ENCODE measurements at places on chromosomes 4 and X. TPM values are rescaled to one million over a fixed set of nuclear protein-coding genes. Genes with fewer than 3 reads are reported as not detected.

Gene GPR143
- total RNA-seq = not detected

Gene HSPA4L
- 2.3 TPM for total RNA-seq

Gene GLUD2
- 1.6 TPM for total RNA-seq

Gene TMEM185A
- 10.3 TPM for total RNA-seq

Gene SLC25A43
- 12.5 TPM for total RNA-seq

Gene SLC25A31
- not detected for total RNA-seq

Gene PITX2
- 3.6 TPM for total RNA-seq

Gene ADH1A
- total RNA-seq = not detected

GRCh38 chrX:18173494-18174180, 47.0 kb downstream of the BEND2 start:
- H3K27me3 ChIP-seq = no peaks in the 10 kb centered on the region
- H3K4me1 ChIP-seq = no peaks in the 10 kb centered on the region
- no peak overlapping the region for H3K27ac ChIP-seq
- no peaks in the 10 kb centered on the region for H3K36me3 ChIP-seq
- no peak for DNase-seq

- no peak for DNase-seq
Observed at GRCh38 chr4:153028535-153028934, 92.4 kb downstream of the FHDC1 start.

GRCh38 chr4:69787879-69788278, 27.5 kb upstream of the SULT1B1 start:
- peak; percentile 2 for DNase-seq
- no peaks in the 10 kb centered on the region for H3K4me1 ChIP-seq
- H3K27ac ChIP-seq = no peak overlapping the region
- no peaks in the 10 kb centered on the region for H3K27me3 ChIP-seq
- no peaks in the 10 kb centered on the region for H3K36me3 ChIP-seq
- H3K4me3 ChIP-seq = no peak overlapping the region

DNA sequence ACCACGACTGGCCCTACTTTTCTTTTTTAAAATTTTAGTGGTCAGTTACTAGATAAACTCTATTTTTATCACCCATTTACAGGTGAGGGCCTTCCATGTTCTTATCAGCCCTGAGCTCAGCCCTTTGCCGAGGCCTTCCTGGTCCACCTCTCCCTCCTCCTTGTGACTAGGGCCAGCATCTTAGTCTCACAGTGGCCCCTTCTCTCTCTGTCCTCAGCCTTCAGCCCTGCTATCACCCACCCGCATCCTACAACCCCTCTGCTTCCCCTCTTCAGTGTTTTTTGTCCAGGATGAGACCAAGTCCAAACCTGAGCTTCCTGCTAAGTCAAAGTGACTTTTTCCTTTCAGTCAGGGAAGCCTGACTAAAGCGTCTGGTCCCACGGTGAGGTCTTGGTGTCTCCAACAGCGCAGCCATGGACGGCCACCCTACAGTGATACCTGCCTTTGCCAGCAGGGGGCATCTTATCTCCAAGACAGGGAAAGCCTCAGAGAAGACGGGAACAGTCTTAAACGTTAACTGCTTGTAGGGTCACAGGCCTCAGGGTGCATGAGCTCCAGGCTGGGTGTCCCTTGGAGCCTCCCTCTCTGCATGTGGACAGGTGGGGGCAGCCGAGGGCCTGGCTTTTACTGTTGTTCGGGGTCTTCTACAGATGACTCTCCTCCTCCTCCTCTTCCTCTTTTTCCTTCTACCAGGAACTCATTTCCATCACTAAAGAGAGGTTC, 11.7 kb upstream of the GAGE10 start:
- H3K4me3 ChIP-seq = no peak overlapping the region
- no peak overlapping the region for H3K27ac ChIP-seq
- no peaks in the 10 kb centered on the region for H3K36me3 ChIP-seq
- DNase-seq = peak; percentile 45
- peaks cover 3% of the 10 kb centered on the region for H3K27me3 ChIP-seq

DNA sequence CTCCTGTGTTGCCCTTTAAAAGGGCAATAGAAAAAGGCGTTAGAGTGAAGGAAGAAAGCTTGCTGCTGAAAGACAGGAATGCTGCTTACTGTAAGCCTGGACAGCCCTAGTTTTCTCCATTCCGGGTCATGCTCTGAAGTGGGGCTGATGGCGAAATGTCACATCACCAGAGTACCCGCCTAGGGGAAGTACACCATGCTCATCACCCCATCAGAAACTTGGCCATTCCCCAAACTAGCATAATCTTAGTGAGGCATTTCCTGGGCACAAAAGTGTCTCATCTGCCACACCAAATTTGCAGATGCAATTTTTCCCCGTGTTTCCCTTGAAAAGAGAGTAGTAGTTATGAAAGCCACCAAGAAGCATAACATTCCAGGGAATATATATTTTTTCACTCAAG, 47.8 kb upstream of the CAMK2D start:
- DNase-seq = no peak
- H3K27ac ChIP-seq = no peak overlapping the region
- no peaks in the 10 kb centered on the region for H3K27me3 ChIP-seq
- no peaks in the 10 kb centered on the region for H3K36me3 ChIP-seq
- no peak overlapping the region for H3K4me3 ChIP-seq
- 0 out of 2 replicates have a peak, but pooled peaks cover 2% of the 10 kb centered on the region for H3K4me1 ChIP-seq

GRCh38 chr4:38570647-38571276, 93.2 kb upstream of the KLF3 start:
- no peak for DNase-seq
- no peak overlapping the region for H3K4me3 ChIP-seq
- H3K27ac ChIP-seq = no peak overlapping the region
- H3K27me3 ChIP-seq = no peaks in the 10 kb centered on the region
- no peaks in the 10 kb centered on the region for H3K36me3 ChIP-seq

DNA sequence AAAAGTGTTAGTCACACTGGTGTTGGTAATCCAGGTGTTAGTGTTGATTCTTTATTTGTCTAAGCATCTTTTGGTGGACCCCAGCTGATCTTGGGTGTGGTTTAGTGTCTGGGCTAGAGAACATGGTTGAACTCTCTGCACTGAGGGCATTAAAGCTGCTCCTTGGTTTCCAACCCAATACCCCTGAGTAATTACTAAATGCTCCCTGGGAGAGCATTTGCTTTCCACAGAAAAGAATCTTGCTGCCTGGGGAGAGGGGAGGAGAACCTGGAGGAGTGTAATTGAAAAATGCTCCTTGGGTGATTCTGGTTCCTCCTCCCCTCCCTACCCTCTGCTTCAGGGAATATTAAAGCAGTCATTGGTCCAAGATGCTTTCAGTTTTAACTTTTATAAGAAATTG, 3.1 kb downstream of the GUCY1B1 start:
- no peaks in the 10 kb centered on the region for H3K27me3 ChIP-seq
- peak overlapping the region; percentile 45 for H3K27ac ChIP-seq

GRCh38 chr4:73415807-73416238, 11.7 kb downstream of the ALB start:
- DNase-seq = no peak
- no peaks in the 10 kb centered on the region for H3K4me1 ChIP-seq
- peaks cover 2% of the 10 kb centered on the region for H3K27me3 ChIP-seq
- H3K4me3 ChIP-seq = no peak overlapping the region
- no peaks in the 10 kb centered on the region for H3K36me3 ChIP-seq

- H3K36me3 ChIP-seq = no peaks in the 10 kb centered on the region
- peaks cover 2% of the 10 kb centered on the region for H3K4me1 ChIP-seq
- DNase-seq = peak; percentile 63
- H3K4me3 ChIP-seq = no peak overlapping the region
Observed at GRCh38 chrX:136710325-136710951, 62.5 kb downstream of the CD40LG start.

- DNase-seq = no peak
- H3K4me1 ChIP-seq = no peaks in the 10 kb centered on the region
- no peak overlapping the region for H3K4me3 ChIP-seq
- no peak overlapping the region for H3K27ac ChIP-seq
Observed at GRCh38 chrX:96713303-96713702, 28.7 kb downstream of the DIAPH2 start.

GRCh38 chrX:12919051-12919450, 12.6 kb downstream of the TLR8 start:
- no peak for DNase-seq
- H3K36me3 ChIP-seq = no peaks in the 10 kb centered on the region
- H3K27ac ChIP-seq = no peak overlapping the region

GRCh38 chr4:77045490-77045889, 30.3 kb downstream of the CCNI start:
- H3K36me3 ChIP-seq = peaks cover 16% of the 10 kb centered on the region
- no peaks in the 10 kb centered on the region for H3K27me3 ChIP-seq
- H3K4me3 ChIP-seq = no peak overlapping the region
- no peak overlapping the region for H3K27ac ChIP-seq
- peak; percentile 49 for DNase-seq

GRCh38 chr4:79865201-79865597, 207.8 kb downstream of the ANTXR2 start:
- peak; percentile 73 for DNase-seq
- no peak overlapping the region for H3K4me3 ChIP-seq
- H3K36me3 ChIP-seq = no peaks in the 10 kb centered on the region

DNA sequence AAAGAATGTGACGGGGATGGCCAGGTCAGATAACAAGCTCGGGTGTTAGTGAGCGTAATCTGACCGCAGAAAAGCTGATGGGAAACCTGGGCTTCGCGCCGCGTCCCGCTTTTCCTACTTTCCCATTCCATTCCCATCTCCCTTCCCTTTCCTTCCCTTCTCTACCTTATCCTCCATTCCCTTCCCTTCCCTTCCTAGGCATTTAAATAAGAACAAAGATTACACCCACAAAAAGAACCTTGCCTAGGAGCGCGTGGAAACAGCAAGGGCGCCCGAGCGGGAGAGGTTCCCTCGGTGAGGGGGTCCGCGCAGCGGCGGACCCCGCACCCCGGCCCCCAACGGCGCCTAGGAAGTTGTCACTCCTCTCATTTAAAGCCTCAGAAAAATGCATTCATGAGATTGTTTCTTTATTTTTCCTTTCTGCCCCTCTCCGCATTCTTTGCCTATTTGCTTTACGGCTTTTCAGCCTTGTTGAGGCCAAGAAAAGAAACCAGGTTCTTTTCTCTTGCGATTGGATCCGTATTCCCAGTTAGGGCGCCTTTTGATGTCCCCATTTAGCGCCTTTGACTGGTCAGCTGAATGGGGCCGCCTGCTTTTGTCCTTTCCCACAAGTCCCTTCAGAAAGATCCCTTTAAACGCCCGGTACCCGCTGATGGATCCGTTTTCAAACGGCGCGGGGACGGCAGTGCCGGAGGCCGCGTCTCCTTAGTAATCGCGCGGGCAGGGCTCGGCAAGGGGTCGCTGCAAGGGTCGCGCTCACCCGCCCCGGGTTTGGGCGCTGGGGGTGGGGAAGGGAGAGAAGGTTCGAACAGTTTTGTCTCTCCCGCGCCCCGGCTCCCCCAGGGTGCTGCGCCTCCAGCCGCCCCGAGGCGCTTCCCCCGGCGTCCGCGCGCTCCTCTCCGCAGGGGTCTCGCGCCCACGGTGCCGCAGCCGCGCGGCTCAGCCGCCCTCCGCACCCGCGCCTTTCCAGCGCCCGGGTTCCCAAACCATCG, 54.1 kb upstream of the TMEM33 start:
- no peaks in the 10 kb centered on the region for H3K36me3 ChIP-seq
- no peak overlapping the region for H3K4me3 ChIP-seq
- H3K27me3 ChIP-seq = peaks cover 84% of the 10 kb centered on the region
- H3K27ac ChIP-seq = no peak overlapping the region
- no peaks in the 10 kb centered on the region for H3K4me1 ChIP-seq

GRCh38 chr4:17636341-17636695, 21.9 kb downstream of the MED28 start:
- no peak overlapping the region for H3K4me3 ChIP-seq
- no peak for DNase-seq
- no peak overlapping the region for H3K27ac ChIP-seq
- peaks cover 24% of the 10 kb centered on the region for H3K36me3 ChIP-seq
- H3K27me3 ChIP-seq = no peaks in the 10 kb centered on the region

- DNase-seq = no peak
- no peaks in the 10 kb centered on the region for H3K36me3 ChIP-seq
- H3K4me3 ChIP-seq = no peak overlapping the region
- peaks cover 5% of the 10 kb centered on the region for H3K27me3 ChIP-seq
- no peaks in the 10 kb centered on the region for H3K4me1 ChIP-seq
- no peak overlapping the region for H3K27ac ChIP-seq
Observed at GRCh38 chrX:44483965-44484606, 58.6 kb downstream of the FUNDC1 start.

DNA sequence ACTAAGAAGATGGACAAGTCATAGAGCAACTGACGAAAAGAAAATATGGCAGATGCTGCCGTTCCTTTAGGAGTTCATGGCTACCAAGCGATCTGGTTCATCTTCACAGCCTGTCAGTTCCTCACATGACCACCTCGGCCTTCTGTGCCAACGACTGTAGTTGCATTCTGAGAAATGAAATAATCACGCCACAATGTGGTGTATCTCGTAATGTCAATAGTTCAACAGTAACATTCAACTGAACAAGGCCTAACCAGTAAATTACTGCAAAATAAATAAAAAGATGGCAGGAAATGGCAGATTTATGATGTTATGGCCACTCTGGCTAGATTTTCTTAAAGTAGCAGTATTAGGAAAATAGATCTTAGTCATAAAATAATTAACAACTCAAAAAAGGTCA, 4.4 kb downstream of the GPRIN3 start:
- no peak overlapping the region for H3K27ac ChIP-seq
- no peak for DNase-seq
- H3K4me3 ChIP-seq = no peak overlapping the region
- H3K4me1 ChIP-seq = peaks cover 2% of the 10 kb centered on the region
- H3K27me3 ChIP-seq = peaks cover 20% of the 10 kb centered on the region

- no peaks in the 10 kb centered on the region for H3K27me3 ChIP-seq
- H3K4me1 ChIP-seq = peaks cover 8% of the 10 kb centered on the region
- no peak overlapping the region for H3K4me3 ChIP-seq
- H3K27ac ChIP-seq = peak overlapping the region; percentile 63
Observed at GRCh38 chr4:124753941-124754581, 41.5 kb upstream of the ANKRD50 start.

DNA sequence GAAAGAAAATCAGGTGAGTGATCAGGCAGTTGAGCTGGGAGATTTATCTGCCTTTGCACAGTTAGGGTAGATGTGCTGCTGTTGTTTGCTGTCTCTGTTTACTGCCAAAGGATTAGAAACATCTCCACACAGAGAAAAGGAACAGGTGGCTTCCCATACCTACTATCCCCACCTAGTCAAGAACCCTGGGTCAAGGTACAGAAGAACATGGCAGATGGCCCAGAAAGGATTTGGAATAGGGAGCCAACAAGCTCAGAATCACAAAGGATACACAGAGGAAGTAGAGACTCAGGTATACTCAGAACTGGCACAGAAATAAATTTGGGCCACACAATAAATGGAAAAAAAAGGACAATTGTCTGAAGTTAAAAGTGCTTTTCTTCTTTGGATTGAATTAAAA, 64.3 kb downstream of the TIGD2 start:
- no peak overlapping the region for H3K27ac ChIP-seq
- no peak overlapping the region for H3K4me3 ChIP-seq
- DNase-seq = no peak
- H3K36me3 ChIP-seq = no peaks in the 10 kb centered on the region

DNA sequence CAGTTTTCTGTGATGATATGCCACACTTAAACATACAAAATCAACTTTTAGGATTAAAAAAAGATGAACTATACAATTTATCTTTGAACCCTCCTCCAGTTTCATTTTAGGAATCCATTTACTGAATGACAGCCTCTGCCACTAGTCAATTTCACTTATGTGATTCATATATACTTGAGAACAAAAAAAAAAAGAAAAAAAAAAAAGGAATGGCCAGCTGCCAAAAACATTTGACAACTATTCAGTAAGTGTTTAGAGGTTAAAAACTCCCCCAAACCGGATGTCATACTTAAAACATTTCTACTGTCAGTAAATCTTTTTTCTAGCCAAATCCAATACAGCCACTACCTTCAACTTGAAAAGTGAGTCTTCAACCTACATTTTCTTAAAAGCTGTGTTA, 266.7 kb upstream of the MAGEB2 start:
- H3K4me1 ChIP-seq = no peaks in the 10 kb centered on the region
- H3K4me3 ChIP-seq = no peak overlapping the region
- DNase-seq = peak; percentile 37

All from IMR-90 (cell line).